CD4-positive, alpha-beta T cell treated with Interleukin-2 at 100 ng/mL for 4 hours (primary cell): ENCODE measurements at places on chromosomes 7 and 10.

- no peak for DNase-seq
Observed at GRCh38 chr7:143237366-143237765, 15.5 kb downstream of the TAS2R40 start.

- DNase-seq = no peak
Observed at GRCh38 chr7:66145400-66146104, 30.9 kb downstream of the CRCP start.

- DNase-seq = no peak
Observed at GRCh38 chr10:113234481-113234880, 284.4 kb downstream of the TCF7L2 start.

- DNase-seq = peak; percentile 33
Observed at GRCh38 chr7:151339651-151340382, 1.8 kb upstream of the NUB1 start.

- no peak for DNase-seq
Observed at GRCh38 chr7:43954524-43955228, 28.4 kb downstream of the UBE2D4 start.

DNA sequence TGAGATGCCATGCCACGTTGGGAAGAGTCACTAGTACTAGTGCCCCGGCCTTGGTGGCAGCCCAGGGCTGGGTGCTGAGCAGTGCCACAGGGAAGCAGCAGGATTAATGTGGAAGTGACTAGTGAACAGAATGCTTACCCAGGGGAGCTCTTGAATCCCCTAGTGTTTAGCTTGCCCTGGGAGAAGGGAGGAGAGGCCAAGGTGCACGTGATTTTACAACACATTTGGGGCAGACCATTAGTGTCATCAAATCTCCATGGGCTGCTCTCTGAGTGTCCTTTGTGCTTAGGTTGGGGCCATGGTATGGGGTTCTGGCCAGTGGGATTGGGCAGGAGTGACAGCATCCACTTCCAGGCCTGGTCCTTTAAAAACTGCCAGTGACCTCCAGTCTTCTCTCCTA lies 37.5 kb downstream of the ARHGAP22 start:
- no peak for DNase-seq

DNA sequence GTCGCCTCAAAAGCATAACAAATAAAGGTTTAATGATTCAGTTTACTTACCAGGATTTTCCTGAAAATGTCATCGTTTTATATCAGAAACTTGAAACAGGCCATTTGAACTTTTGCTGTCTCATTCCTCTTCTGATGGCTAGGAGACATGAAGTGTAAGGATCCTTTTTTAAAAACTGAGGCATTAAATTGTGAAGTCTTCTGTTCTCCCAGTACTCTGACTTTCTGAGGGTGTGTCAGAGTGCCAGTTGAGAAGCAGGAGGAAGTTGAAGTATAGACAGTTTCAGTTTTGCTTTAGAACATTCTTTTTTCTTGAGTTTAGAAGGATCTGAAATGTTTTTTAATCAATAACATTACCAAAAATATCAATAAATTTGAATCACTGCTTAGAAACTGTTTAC lies at the start of gene SAMD9L:
SAMD9L (minus strand) TSS at position 242 of the 400 bp plus-strand sequence. CDS start 12,414 bp downstream, outside the sequence.
- DNase-seq = peak; percentile 45

GRCh38 chr7:92058040-92058439 lies 76.2 kb downstream of the CYP51A1 start:
- peak; percentile 23 for DNase-seq

GRCh38 chr7:43166686-43167085 lies 54.2 kb downstream of the HECW1 start:
- DNase-seq = no peak

- peak; percentile 56 for DNase-seq
Observed at GRCh38 chr7:142797391-142798377, 26.9 kb downstream of the PRSS2 start.

DNA sequence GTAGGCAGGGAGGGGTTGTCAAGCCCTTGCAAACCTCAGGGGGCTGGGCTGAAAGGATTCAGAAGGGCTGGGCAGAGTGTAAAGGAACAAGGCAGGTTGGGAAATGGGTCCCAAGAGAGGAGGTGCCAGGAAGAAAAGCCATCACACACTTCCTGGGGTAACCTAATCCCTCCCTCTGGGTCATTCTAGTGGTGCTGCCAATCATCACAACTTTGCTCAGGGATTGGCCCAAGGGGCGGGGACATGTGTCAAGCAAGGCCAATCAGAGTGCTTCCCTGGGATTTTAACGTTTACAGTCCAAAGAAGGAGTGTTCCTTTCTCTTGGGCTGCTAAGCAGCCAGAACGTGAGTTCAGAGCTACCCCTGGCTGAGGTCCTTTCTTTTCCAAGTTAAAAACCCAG lies 57.1 kb upstream of the NPTX2 start:
- DNase-seq = no peak

GRCh38 chr7:23476286-23477156 lies 6.2 kb upstream of the IGF2BP3 start:
- DNase-seq = no peak

DNA sequence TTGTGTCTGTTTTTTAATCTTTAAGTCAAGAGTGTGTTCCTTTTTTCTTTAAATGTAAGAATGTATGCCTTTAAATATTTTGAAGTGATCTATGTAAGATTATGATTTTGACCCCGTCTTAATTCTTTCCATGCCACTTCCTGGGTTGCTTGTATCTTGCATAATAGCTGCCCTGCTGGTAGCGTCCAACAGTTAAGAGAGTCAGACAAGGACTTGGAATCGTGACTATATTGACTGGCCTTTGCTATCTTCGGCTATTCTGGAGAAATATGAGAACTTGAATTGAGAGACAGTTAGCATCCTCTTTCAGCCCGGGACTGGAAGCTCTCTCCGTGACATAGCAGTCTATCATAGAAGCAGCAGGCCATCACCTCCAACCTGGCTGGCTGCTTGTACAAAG lies 13.0 kb downstream of the NRP1 start:
- DNase-seq = no peak

GRCh38 chr7:79620291-79620690 lies 166.8 kb upstream of the MAGI2 start:
- DNase-seq = no peak

DNA sequence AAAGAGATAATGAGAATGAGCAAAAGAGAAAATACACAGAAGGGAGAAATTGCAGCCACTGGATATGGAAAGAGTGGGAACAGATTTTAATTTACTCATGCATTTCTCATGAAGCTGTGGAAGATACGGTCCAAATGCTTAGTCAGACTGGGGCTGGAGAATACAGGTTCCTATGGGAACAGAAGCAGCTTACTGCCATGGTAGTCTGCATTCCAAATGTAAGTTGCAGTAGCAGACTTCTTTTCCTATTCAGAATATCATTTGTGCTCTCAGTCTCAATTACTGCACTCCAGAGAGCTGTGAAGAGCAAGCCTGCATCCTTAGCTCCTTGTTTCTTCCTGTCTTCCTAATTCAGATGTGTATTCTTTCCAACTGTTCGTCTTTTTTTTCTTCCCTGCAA lies 190.8 kb upstream of the TMEM196 start:
- no peak for DNase-seq

DNA sequence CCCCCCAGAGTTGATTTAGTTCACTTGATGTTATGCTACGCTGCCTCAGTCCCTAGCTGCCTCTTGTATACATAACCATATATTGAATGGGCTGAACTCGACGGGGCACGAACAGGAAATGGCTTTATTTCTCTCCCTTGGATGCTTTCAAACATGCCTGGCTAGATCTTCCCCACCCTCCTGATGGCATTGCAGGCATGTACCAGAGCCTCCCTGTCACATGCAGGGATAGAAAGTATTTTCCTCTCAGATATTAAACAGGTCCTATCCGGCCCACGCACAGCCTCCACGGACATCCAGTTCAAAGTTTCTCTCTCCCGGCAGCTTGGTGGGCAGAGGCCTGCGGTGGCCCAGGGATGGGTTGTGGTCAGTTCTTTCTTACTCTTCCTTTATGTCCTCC lies 422.1 kb downstream of the RPS24 start:
- no peak for DNase-seq

DNA sequence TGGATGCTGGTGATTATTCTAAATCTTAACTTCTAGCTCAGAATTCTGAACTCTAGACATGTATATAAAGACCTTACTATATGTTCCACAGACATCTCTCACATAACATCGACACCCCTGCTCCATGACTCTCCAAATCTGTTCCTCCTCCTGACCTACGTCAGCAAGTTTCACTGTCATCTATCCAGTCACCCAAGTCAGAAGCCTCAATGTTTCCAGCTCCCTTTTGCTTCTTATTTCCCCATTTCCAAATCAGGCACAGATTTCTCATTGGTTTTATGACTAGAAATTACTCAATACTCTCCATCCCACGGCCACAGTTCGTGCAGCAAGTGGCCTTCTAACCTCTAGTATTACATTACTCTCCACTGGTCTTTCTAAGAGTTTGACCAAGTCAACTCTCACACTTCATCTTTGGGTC lies 28.5 kb downstream of the EPC1 start:
- peak; percentile 13 for DNase-seq

DNA sequence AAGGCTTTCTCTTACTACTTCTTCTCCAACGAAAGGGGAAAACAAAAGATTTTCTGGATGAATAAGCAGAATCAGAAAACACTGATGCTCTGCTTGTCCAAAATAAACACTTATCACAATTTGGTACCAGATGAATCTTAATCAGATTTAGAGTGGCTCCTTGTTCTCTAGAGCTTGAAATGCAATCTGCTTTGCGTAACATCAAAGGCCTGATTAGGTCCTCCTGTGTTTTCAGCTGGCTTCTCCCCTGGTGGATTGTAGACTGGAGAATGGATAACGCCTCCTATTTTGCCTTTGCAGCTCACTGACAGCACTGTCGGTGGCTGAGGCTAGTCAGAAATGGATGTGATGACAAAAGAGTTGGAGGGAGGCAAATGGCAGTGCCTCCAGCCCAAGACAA lies 91.2 kb downstream of the FAM13C start:
- no peak for DNase-seq

DNA sequence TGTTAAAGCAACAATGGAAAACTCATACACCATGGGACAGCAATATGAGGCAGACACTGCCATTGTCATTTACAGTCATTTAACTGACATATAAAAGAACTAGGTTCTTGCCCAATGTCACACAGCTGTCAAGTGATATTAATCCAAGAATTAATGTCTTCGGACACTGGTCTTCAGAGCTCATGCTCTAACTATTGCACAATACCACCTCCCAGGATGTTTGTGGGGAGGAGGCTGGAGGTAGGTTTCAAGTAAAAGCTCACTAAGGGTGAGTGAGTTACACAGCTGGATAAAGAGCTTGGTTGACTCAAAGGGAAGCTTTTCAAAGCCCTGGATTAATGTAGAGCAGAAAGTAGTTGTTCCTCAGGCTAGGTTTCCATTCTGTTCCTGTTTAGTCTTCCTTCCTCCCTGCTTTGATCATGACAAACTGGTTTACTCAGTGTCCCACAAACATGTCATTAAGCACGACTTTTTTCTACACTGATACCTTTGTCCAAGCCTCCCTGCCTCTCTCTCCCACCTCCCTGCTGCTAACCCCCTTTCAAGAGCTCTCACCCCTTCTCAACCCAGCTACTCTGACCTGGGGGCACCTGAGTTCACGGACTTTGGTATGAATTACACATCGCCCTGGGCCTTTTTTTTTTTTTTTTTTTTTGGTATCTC lies 987 bp upstream of the EXOC6 start:
- no peak for DNase-seq

- DNase-seq = no peak
Observed at GRCh38 chr7:122403113-122403512, 98.6 kb upstream of the FEZF1 start.

DNA sequence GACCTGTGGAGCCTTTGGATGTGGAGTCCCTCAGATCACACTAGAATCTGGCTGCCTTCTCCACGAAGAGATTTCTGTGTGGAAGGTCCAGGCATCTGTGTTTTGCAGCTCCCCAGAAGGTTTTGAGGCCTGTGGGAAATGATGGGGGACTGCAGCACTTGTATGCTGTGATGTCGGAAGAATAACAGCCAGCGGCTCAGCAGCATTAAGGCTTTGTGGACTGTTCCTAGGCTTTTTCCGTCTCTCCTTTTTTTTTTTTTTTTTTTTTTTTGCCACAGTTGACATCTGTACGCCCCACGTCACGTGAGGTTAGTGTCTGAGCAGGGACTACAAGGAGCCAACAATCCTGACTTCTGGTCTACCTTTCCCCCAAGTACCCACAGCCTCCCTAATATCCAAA lies 181.3 kb downstream of the PFKFB3 start:
- no peak for DNase-seq

GRCh38 chr7:158700008-158700407 lies 4.6 kb downstream of the NCAPG2 start:
- no peak for DNase-seq

- no peak for DNase-seq
Observed at GRCh38 chr7:30929686-30930085, 18.0 kb downstream of the AQP1 start.
